ENCODE measurements at places on chromosomes 4 and X. TPM values are rescaled to one million over a fixed set of nuclear protein-coding genes. Genes with fewer than 3 reads are reported as not detected.

The COL4A5 gene
- total RNA-seq = 93.7 TPM

The STOX2 gene
- 4.2 TPM for total RNA-seq

The ZNF280C gene
- 3.9 TPM for total RNA-seq

The NDST3 gene
- not detected for total RNA-seq

The SMIM43 gene
- not detected for total RNA-seq

All from airway epithelial cell (primary cell).